ENCODE measurements at places on chromosomes 1 and 21.

GRCh38 chr21:41995577-41995976 lies 14.6 kb downstream of the ZBTB21 start:
- DNase-seq = no peak

DNA sequence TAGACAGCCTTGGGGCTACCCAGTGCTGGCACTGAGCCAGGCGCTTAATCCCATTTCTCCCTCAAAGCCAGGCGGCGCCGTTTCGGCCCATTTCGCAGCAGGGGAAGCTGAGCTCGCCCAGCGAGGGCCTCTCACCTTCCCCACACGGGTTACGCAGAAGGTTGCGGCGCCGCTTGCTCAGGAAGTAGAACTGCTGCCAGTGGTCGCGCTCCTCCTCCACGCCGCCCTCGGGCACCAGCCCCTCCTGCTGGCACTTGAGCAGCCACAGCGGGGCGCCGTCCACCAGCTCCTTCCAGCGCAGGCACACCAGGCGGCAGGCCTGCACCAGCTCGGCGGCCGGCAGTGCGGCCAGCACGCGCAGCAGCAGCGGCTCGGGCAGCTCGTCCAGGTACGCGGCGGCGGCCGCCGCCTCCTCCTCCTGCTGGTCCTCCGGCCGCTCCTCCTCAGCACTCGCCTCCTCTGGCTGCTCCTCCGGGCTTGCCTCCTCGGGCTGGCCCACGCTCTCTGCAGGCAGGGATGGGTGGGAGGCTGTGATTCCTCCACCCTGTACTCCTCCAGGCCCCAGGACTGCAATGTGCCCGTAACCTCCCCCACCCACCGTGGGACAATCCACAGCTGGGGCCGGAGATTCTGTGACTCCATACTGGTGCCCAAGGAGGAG lies 3.8 kb downstream of the FBXO2 start:
- DNase-seq = peak; percentile 80

GRCh38 chr21:46585191-46585953 lies 19.5 kb downstream of the S100B start:
- no peak for DNase-seq

DNA sequence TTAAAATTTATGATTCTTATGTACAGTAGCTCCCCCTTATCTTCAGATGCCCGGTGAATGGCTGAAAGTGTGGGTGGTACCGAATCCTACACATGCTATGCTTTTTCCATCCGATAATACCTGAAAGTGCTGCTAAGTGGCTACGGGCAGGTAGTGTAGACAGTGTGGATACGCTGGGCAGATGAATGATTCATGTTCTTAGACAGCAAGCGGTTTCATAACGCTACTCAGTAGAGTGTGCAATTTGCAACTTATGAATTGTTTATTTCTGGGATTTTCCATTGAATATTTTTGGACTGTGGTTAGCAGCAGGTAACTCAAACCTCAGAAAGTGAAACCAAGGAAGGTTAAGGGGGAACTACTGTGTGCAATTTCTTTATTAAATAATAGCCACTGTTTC lies 7.5 kb downstream of the PCP4 start:
- DNase-seq = no peak

DNA sequence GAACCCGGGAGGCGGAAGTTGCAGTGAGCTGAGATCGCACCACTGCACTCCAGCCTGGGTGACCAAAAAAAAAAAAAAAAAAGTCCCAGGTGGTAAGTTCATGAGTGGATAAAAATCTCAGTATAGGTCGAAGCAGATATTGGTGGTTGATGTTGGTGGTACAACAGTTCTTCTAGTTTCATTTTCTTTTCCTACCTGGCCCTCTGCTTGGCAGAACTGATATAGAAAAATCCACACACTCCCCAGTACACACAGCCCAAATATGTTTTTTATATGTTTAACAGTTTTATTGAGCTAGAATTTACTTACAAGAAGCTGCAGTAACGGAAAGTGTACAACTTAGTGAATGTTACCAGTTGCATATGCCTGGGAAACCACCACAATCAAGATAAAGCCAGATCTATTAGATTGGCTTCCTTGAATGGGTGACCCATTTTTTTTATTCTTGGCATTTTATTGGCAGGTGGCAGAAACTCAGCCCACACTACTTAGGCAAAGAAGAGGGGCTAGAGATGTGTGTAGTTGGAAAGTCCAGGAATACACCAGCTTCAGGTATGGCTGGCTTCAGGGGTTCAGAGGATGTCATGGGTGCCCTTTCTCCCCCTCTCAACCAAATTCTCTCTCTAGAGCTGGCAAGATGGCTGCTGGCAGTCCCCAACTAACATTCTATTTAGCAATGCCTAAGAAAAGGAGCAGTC lies 118.3 kb upstream of the SLC25A33 start:
- DNase-seq = no peak

GRCh38 chr21:36909901-36910561 lies 56.4 kb downstream of the HLCS start:
- DNase-seq = no peak

GRCh38 chr1:232473324-232473723 lies 156.6 kb downstream of the SIPA1L2 start:
- DNase-seq = no peak

DNA sequence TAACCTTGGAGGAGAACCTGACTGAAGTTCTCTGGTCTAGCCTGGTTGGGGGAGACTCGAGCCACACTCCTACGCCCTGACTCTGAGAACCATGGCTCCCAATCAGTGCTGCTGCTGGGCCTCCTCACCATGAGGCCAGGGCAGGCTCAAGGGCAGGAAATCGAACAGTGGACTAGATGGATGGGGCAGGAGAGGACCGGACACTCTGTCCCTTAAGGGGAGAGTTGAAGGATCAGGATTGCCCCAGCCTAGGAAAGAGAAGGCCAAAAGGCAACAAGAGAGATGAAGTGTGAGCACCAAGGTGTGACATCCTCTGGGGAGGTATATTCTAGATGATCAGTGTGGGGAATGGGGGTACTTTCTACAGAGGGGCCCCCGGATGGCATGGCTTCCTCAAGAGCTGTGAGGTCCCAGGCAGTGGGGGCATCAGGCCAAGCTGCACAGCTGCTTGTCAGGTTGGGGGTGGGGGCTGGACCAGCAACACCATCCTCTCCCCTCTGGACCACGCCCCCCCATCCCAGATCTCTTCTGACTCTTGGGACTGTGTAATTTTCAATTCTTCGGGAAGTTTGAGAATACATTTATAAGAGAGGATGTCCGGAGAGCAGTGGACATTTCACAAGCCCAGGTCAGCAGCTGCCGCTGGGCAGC lies 34.0 kb downstream of the MX1 start:
- no peak for DNase-seq

DNA sequence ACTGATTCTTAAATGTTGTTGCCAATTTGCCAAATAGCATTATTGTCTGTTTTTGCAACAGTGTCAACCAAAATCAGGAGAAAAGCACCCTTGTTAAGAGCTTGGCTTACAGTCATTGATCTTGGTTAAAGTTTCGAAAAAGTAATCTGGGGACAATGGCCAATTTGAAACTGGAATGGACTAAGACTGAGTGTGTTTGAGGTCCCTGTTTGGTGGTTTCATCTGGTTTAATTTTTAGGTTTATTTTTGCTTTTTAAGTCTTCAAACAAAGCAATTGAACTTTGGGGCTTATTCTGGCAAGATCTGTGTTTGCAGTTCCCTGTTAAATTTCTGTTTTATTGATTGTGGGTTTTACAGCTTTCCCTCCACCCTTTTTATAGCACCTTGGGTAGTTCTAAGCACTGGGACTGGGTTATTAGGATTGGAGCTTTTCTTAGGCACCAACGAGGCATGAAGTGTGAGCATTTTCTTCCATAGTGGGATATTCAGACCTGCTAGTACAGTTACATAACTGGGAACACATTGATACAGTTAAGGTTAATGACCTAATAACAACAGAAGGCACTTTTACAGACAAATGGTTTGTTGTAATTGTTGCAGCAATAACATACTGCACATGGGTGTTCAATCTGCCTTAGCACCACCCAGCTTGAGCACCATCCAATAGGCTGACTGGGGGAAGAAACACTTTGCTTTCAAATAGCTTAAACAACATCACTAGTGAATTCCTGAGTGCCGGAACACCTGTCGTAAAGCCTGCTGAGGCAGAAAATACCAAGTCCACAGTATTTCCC lies 40.6 kb upstream of the MAP10 start:
- no peak for DNase-seq

DNA sequence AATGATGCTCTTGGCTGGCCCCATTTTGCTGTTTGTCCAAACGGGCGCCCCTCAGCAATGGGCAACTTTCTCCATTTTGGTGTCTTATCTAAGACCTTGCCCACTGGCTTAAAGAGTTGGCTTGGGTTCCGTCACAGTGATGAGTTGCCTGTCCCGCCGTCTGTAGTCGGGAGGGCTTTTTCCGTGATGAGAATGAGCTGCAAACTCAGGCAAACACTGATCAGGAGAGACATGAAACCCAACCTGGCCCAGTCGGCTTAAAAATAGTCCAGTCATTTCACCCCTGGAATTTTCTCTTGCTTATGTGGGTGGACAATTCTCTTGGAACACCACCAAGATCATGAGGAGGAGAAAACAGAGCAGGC lies 79.3 kb downstream of the ST6GALNAC3 start:
- no peak for DNase-seq

DNA sequence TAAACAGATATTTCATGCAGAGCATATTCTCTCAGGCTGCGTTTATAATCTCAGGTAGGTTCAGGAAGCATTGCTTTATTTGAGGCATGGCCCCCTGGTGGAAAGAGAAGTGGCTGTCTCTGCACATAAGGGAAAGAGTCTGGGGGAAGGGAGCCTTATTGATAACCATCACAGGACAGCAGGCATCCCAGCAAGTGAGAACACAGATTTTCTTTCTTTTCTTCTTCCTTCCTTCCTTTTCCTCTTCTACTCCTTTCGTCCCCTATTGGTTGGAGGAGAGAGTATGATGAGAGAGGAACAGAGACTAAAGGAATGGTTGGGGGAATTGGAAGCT lies 21.9 kb downstream of the TSNAX start:
- no peak for DNase-seq

DNA sequence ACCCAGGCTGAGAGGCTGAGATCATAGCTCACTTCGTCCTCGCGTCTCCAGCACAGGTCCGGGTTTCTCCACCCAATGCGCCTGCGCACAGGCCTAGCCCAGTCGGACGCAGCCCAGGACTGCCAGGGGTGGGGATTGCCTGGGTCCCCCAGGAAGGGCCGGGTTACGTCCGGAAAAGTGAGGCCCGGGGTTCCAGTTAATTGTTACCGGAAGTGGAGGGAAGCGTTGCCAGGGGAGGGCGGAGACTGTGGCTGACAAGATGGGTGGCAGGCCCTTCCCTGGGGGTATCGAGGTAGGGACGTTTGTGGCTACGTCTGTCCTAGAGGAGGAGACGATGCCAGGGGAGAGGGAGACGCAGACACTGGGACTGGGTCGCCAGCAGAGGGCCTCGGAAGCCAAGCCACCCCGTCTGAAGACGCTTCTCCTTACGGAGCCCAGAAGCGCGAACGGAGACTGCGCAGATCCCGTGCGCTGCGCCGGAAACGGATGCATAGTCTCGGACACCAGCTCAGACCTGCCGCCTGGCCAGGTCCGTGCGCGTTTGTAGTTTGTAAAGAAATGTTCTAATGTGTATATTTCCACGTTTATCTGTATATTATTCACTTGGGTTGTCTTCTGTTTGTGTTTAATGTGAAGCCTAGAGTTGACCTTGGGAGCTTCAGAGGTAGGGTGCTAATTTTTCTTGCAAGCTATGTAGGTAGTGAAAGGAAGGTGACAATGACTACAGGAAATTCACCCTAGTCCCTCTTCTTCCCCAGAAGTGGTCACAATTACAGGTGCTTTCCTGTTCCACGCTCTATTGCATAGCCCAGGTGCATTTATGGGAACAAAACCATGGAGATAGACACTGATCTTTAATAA lies 7.3 kb downstream of the RSRP1 start:
- peak; percentile 91 for DNase-seq

DNA sequence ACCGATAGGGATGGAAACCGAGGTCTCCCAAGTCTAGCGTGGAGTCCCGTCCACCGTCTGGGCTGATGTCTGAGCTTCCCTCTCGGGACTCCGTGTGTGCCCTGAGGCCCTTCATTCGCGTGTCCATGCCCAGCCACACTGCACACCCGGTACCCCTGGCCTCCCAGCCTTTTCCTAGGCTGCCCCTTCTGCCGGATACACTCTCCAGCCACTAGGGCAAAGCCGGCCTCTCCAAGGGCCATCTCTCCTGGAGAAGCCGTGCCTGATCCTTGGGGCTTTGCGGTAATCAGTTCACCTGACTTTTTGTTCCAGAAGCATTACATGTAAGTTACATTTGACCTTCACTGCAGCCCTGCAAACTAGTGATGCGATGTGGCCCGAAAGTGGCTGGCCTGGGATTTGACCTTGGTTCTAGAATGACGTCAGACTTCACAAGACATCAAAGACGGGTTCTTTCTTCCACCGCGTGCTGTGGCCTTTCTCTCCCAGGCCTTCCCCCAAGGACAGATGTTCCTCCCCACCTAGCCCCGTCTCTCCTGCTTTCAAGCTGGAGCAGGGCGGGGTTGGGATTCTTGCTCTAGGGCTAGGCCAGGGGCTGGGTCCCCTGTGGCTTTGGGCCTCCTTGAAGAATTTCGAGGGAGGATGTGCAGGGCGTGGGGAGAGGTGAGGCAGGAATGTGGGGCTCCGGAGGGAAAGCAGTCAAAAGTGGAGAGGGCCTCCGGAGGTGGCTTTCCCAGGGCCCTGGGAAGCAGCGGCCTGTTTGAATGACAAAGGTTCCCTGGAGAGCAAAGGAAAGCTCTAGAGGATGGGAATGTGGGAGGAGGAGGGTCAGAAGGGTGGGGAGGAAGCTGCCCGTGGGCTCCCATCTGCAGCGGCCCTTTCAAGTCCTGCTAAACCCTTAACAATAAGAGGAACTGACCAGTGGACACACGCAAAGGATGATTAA lies 49.7 kb upstream of the SLC2A1 start:
- no peak for DNase-seq

GRCh38 chr1:47732489-47732888 lies 264.7 kb downstream of the TRABD2B start:
- DNase-seq = no peak

GRCh38 chr1:158809862-158810261 lies 21.3 kb upstream of the MNDA start:
- DNase-seq = no peak

DNA sequence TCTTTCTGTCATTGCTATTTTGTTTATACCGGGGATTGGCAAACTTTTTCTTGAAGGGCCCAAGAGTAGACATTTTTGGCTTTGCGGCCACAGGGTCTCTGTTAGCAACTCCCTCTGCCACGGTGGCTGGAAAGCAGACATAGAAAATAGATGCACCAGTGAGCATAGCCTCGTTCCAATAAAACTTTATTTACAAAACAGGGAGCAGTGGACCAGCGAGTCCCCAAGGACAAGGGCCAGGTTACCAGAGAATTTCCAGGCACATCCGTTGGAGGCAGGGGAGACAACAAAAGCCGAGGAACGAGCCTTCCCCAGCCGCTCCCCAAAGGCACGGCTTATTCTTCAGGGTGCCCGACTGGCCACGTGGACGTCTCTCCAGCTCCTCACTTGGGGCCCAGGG lies 26.5 kb downstream of the FAAP20 start:
- DNase-seq = no peak

DNA sequence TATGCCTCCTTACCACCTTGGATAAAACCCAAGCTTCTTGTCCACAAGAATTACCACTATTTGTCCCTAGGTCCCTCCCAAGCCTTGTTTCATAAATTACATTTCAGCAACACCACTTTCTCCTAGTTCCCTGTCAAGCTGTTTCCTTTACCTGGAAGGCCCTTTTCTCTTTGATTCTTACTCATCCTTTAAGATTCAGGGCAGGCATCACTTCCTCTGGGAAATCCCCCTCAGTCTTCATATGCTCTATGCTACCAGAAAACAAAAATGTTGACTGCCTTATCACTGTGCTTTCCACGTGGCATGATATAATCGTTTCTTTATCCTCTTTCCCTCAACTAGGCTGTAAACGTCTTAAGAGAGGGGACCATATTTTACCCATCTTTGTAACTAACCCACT lies 102.7 kb downstream of the LYST start:
- no peak for DNase-seq

GRCh38 chr1:234997896-234998741 lies 130.5 kb downstream of the TOMM20 start:
- no peak for DNase-seq

All from stimulated activated CD8-positive, alpha-beta memory T cell treated with anti-CD3 and anti-CD28 coated beads, Interleukin-2, amount 100 ng/mL, for 48 hours (primary cell).